ENCODE measurements at places on chromosomes 7 and 10.

DNA sequence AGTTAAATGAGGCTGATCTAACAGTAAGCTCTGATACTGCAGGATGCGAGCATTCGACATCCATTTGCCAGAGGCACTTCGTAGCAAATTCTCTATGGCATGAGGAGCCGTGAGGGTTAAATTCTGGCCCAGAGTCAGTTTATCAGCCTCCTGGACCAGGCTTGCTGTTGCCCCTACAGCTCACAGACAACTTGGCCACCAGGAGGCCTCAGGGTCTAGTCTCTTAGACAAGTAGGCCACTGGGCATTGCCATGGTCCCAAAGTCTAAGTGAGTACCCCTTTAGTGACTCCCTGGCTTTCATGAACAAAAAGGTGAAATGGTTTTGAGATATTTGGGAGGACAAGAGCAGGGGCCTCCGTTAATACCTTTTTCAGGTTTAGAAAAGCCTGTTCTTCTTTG lies 178.0 kb upstream of the MBL2 start:
- DNase-seq: no peak

GRCh38 chr7:132362059-132362458 lies 214.2 kb downstream of the PLXNA4 start:
- DNase-seq: no peak

DNA sequence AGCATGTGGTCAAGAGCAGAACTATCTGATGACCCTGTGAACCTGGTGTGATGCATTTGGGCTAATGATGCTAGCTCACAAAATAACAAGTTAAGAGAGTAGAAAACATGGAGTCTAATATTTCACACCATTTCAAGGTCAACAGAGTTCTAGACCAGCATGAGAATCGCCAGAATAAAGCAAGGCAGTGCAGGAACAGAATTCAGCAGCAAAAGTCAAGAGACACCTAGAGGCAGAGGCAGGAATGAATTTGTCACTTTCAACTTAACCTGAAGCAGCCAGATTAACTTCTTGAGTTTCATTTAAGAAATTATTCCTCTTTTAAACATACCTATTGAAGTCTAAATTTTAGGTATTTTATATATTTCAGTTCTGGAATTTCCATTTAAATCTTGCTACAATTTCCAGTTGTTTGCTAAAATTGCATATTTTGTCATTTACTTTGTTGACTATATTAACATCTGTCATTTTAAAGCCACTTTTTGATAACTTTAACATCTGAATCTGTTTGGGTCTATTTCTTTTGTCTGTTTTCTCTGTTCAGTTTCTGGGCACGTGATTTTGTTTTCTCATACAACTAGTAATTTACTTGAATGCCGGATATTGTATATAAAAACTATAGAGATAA lies 44.2 kb upstream of the PRSS58 start:
- no peak for DNase-seq

- DNase-seq: no peak
These were observed 56.5 kb downstream of the KIAA1549 start for GRCh38 chr7:138924501-138925225.

GRCh38 chr7:140992422-140992821 lies 22.3 kb downstream of the MRPS33 start:
- DNase-seq: no peak

GRCh38 chr10:3516234-3516922 lies 268.6 kb downstream of the KLF6 start:
- no peak for DNase-seq

GRCh38 chr10:74418285-74418872 lies 267.4 kb downstream of the ADK start:
- peak; percentile 100 for DNase-seq

- DNase-seq: no peak
These were observed 84.7 kb downstream of the AUTS2 start for GRCh38 chr7:69683002-69683401.

- no peak for DNase-seq
These were observed 62.0 kb downstream of the BBS9 start for GRCh38 chr7:33191340-33191739.

DNA sequence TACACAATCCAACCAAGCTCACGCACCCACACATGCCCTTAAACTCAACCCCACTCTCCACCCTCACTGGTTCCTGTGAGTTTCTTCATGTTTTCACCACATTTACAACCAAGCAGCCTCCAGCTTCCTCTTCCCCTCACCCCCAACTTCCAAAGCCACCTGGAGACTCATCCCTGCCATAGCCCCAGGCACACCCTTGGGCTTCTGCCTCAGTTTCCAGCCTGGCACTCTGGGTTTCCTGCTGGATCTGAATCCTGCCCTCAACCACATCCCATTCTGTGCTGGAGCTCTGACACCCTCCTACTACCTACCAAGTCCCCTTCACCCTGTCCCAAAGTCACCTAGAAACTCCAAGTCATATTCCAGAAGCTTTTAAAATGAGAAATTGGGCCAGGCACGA lies 29.4 kb downstream of the CCDC3 start:
- no peak for DNase-seq

GRCh38 chr10:117239051-117239450 lies 1.9 kb upstream of the SLC18A2 start:
- no peak for DNase-seq

- peak; percentile 70 for DNase-seq
These were observed 91.5 kb downstream of the ARID5B start for GRCh38 chr10:61992671-61993668.

DNA sequence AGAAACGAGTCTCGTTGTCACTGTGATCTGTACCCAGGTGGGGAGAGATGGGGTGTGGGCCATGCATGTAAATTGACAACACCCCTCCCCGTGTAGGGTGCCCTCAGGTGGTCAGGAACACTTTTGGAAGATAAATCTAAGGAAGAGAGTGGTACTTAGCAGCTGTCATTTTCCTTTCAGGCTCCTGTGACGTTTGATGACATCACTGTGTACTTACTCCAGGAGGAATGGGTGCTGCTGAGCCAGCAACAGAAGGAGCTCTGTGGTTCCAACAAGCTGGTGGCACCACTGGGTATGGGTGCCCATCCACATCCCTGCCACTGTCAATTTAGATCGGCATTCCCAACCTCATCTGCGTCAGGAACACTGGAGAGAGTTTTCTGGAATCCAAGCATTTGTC lies 6.3 kb downstream of the ZNF862 start:
- no peak for DNase-seq

GRCh38 chr7:125425506-125425905 lies 495.9 kb upstream of the POT1 start:
- no peak for DNase-seq

DNA sequence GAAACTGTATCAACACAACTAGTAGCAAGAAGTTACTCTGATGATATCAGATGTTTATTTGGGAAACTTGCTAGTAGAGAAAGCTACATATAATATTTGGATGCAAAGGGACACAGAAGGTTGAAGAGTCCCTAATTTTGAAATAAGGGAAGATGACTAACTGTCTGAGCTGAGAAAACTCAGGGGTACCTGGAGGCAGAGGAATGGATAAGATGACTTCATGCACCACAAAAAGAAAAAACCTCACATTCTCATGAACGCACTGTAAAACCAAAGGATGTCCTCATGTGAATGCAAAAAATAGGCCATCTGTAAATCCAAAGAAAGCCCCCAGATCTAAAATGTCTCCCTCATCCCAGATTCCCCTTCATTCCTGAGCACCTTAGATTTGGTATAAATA lies 29.3 kb downstream of the PRSS2 start:
- no peak for DNase-seq

DNA sequence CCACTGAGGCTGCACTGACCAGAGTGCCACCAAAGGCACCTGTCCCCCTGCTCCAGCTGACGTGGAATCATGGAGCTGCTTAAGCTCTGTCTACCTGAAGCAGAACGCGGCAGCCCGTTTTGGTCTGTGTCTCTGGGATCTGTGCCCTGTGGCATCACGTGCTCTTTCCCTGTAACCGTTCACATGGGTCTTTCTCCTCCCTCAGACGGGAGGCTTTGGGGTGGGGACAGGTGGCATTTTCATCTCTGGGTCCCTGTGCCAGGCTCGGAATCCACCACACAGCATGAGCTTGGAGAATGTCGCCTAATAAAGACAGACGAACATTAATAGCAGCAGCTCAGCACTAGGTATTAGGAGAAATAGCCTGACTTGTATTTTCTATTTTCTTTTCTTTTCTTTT lies 1.6 kb upstream of the ADAP1 start:
- DNase-seq: no peak

DNA sequence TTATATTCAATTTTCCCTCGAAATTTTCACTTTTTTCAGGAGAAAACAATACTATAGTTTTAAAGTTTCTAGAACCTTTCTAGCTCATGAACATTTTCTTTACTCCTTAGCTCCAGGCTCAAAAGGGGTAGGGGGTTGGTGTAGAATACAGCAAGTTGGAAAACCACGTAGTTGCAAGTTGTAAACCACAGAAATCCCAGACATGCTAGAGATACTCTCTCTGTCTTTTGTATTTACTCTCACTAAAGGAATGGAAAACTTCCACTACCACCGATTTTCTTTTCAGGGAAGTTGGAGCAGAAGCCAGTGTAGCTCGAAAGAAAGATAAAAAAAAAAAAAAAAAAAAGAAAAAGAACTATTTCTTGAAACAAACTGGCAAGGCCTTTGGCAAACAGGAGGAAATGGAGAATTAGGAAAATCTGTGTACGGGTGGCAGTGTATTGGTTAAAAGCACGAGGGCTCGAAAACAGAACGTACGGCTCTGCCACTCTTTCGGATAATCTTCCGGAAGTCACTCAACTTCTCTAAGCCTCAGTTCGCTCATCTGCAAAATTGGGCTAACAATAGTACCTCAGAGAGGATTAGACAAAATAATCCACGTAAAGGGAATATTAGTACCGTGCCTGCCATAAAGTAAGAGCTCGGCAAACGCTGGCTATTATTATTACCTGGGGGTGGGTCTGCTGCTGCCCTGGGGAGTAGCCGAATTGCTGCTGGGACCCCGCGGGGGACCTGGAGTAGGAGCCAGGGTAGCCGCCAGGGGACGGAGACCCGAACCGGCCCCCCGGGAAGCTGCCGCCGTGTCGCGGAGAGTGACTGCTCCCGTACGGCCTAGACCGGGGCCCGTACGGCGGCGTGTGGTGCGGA lies 628 bp downstream of the MPLKIP start:
- DNase-seq: peak; percentile 56

GRCh38 chr7:4842319-4843064 lies 19.3 kb downstream of the PAPOLB start:
- no peak for DNase-seq

- no peak for DNase-seq
These were observed 64.0 kb downstream of the DKK1 start for GRCh38 chr10:52378124-52378523.

- no peak for DNase-seq
These were observed 987.6 kb upstream of the AUTS2 start for GRCh38 chr7:68610701-68611100.

DNA sequence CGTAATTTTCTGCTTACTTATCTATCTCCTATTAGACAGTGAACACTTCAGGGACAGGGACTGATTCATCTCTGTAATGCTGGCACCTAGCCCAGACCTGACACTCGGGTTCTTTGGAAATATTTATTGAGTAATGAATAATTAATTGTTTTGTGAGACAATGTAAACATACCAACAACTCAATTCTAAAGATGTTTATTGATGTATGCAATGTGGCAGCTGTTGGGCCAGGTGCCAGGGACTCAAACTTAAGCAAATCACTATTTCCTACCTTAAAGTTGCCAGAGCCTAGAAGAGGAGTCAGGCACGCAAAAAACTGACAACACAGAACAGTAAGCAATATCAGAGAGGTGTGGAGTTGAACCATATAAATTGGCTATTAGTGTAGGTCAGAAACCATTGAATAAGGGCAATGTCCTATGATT lies 63.6 kb upstream of the BMPER start:
- DNase-seq: peak; percentile 83

- DNase-seq: no peak
These were observed 17.2 kb downstream of the TSPAN13 start for GRCh38 chr7:16770657-16771329.

- DNase-seq: no peak
These were observed 83.9 kb downstream of the PIP4K2A start for GRCh38 chr10:22630234-22631174.

GRCh38 chr10:23345861-23346260 lies 1.3 kb upstream of the C10orf67 start:
- peak; percentile 7 for DNase-seq

GRCh38 chr7:134966691-134967090 lies 19.6 kb upstream of the AGBL3 start:
- no peak for DNase-seq

DNA sequence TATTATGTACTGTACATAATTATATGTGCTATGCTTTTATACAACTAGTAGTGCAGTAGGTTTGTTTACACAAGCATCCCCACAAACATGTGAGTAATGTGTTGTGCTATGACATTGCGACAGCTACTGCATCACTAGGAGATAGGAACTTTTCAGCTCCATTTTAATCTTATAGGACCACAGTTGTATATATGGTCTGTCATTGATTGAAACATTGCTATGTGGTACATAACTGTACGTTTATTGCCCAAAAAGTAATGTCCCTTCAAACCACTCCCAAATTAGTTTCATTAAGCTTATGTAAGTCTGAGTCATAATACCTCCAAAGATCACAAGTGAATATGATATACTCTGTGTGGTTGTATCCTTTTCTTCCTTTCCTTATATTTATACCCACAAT lies 183.2 kb upstream of the POT1 start:
- no peak for DNase-seq

DNA sequence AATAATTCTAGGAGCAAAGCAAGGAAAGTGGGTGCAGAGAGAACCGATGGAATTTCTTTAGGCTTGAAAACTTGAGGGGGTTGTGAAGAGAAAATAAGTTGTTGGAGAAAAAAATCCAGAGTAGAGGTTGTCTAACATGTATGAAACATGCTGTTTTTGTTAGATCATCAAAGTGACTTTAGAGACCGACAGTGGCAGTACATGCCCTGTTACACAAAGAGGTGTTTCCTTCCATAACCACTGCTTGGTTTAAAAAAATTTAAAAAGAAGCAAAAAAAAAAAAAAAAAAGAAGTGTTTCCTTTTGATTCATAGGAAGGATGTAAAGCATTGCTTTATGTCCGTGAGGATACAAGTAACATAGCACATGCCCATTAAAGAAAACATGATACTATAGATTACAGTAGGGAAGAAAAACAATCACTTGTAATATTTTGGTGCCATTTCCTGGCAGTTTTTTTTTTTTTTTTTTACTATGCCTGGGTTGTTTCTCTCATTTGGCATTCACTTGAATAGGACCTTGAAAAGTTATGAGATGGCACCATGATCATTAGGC lies 6.1 kb downstream of the ENTPD1 start:
- DNase-seq: no peak

DNA sequence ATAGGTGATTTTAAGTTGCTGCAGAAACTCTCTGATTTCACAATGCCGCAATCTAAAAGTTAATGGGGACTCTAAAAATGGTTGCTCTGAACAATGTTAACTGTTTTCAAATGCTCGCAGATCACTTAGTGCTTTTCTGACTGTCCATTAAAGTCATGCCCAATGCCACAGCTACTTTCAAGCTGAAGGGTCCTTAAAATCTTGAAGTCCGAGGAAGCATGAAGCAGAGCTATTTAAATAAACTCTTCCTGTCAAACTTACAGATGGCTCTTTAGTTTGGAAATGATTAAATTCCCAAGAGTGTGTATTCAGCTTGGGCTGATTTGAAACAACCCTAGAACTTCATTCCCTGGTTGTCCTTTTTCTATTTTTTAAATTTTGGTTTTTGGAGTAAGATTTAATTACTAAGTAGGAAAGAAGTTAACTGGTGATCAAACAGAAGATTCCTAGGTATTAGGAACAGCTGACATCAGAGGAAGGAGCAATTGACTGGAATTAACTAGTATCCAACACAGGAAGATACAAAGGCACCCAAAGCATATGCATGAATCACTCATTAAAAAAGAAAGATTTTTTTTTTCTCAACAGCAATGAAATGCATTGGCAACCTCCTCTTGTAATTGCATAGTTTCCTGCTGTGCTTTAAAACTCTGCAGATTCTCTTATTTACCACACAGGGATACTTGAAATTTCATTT lies 105.1 kb downstream of the NRP1 start:
- no peak for DNase-seq

All from NCI-H748 treated with DMSO at 0.1 percent for 48 hours (cell line).